ENCODE measurements at places on chromosomes 7 and 10.

GRCh38 chr7:137960020-137960419, 41.9 kb downstream of the CREB3L2 start:
- DNase-seq = no peak

DNA sequence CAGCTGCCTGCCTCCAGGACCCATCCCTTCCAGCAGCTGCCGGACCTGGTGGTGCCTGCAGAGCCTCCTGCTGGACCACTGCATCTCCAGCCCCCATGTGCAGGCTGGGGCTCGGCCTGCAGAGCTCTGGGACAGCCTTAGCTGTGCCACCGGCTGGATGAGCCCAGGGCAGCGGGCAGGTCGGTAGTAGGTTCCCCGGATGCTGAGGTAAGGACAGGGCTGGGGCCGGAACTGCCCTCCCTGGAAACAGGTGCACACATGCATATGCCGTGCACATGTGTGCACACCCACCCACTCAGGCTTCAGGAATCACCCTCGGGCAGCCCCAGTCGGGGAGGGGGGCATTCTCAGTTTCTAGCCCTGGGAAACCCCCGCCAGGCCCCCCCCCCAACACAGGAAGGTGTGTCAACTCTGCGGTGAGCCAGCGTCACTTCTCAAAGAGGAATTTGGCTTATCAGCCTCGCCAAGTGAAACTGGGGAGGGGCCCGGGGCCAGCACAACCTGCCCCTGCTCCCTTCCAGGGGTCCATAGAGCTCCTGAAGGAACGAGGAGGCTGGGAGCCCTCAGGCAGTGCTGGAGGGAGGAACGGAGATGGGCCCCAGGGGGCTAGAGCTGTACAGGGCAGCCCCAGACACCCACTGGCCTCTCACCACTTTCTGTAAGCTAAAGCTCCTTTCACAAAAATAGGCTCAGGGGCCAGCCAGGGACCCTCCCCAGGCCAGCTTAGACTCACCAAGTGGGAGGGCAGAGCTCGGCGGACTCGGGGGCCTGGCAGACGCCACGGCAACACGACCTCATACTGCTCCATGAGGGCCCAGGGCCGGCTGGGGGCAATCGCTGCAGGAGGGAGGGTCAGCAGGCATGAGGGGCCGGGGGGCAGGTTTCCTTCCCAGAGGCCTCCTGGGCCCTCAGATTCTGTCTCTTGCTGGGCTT, 1.7 kb downstream of the ADAM8 start:
- DNase-seq = peak; percentile 85

DNA sequence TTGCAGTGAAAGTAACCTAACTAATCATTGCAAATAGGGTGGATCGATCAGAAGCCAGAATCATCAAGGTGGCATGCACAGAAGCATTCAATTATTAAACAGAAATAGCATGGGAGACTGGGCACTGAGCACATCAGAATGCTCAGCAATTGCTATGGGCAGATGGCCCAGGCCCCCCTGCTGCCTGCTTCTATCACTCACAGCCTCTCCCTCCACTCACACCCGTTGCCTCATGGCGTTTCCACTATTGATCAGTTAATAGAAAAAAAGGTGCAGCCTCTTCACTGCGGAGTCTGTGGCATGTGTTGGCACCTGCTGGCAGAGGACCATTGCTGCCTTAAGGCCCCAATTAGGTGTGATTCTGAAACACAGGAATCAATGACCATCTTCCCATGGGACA, 11.2 kb upstream of the HTR5A start:
- no peak for DNase-seq

DNA sequence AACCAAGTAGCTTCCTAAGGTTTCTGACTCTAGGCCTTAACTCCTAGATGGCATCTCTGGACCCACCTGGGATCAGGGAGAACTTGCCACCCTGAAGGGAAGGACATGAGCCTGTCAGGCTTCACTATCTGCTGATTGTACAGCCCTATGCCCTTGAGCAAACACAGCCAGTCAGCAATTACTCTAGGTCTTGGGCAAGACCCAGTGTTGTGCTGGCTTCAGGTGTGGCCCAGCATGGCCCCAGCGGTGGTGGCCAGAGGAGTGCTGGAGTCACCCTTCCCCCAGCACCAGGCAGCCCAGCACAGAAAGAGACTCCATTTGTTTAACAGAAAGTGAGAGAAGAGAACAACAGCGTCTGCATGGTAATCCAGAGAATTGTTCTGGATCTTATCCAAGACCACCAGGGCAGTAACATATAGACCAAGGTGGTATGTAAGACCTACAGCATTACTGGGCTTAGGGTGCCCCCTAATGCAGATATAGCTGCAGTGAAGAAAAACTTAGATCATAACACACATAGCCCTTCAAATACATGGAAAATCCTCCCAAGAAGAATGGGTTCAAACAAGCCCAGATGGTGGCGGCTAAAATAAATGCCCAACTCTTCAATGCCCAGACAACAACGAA, 207.7 kb downstream of the MAGI2 start:
- DNase-seq = no peak

- peak; percentile 22 for DNase-seq
Observed at GRCh38 chr10:58335306-58336005, 650 bp downstream of the UBE2D1 start.

- no peak for DNase-seq
Observed at GRCh38 chr7:125592331-125592730, 662.7 kb upstream of the POT1 start.

DNA sequence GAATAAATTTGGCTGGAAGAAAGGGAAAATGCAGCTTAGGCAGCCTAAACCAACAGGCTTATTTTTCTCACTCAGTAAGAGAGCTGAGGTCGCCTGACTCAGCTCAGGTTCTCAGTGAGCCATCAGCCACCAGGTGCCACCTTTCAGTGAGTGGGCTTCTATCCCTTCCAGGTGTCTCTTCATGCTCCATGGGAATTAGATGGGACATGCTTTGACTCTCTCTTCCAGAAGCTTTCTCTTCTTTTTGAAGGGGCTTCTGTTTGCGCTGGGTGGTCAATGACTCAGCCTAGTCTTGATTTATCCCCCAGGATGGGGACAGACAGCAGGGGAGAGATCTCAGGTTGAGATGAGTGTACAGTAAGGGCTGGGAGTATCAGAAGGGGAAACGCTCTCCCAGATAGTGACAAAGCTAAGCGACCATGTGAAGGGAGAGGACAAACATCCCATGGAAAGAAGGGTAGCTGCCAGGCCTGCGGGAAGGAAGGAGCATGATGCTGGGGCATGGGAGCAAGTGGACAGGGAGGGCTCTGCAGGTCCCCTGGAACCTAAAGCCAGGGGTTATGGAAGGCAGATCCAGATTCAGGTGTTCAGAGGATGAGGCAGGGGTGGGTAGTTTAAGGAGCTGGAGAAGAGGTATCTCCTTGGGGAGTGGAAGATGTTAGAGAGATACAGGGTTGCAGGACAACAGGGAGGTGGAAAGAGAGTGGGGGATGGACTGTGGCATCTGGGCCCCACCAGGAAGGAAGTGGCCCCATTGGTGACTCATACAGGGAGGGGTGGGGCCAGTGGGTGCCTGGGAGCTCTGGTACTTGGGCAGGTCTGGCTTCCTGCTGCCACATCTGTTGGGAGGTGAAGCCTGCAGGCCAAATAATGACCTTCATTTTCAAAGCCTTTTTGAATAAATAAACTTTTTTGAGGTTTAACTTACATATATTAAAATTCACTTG, 32.5 kb downstream of the OGDH start:
- DNase-seq = peak; percentile 90

DNA sequence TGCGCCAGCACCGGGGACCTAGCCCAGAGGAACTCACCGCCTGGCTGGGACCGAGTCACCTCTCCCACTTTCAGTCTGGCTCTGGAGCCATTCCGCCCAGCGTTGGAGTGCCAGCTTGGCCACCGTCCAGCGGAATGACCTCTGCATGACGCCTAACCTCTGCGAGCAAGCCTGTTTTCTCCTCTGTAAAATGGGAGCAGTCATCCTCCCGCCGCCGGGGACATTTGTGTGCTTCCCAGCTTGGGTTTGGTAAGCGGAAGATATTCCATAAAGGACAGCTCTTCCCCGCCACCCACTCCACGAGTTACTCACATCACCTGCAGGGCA, 1.3 kb upstream of the ZCCHC24 start:
- DNase-seq = no peak

DNA sequence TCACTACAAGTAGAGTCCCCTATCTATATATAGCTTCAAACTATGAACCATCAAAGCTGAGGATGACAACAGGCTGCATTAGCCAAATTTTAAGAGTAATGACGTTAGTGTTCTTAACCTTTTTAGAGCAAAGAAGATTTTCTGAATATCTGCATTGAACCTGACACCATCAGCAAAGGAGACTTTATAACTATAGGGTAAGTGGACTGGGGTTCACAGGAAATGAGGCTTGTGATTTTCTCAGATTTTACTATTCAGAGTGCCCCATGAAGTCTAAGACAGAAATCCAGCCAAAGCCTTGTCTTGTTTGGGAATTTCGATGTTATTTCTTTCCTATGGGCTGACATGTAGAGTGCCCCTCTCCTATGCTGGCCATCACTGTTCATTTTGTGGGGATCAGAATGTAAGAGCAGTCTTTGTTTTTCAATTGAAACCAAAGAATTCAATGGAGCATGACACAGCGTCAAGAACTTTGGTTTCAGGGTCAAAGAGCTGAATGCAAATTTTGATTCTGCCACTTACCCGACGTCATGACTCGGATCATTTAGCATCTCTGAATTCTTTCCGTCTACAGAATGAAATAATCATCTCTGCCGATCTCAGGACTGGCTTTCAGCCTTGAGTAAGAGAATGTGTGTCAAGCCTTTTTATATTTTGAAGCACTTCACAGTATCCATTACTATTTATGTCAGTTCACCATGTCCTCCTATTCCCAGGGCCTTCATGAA, 52.7 kb downstream of the DENND11 start:
- no peak for DNase-seq
